H9 (cell line): ENCODE measurements at places on chromosomes 13 and 19. TPM values are rescaled to one million over a fixed set of nuclear protein-coding genes. Genes with fewer than 3 reads are reported as not detected.

DNA sequence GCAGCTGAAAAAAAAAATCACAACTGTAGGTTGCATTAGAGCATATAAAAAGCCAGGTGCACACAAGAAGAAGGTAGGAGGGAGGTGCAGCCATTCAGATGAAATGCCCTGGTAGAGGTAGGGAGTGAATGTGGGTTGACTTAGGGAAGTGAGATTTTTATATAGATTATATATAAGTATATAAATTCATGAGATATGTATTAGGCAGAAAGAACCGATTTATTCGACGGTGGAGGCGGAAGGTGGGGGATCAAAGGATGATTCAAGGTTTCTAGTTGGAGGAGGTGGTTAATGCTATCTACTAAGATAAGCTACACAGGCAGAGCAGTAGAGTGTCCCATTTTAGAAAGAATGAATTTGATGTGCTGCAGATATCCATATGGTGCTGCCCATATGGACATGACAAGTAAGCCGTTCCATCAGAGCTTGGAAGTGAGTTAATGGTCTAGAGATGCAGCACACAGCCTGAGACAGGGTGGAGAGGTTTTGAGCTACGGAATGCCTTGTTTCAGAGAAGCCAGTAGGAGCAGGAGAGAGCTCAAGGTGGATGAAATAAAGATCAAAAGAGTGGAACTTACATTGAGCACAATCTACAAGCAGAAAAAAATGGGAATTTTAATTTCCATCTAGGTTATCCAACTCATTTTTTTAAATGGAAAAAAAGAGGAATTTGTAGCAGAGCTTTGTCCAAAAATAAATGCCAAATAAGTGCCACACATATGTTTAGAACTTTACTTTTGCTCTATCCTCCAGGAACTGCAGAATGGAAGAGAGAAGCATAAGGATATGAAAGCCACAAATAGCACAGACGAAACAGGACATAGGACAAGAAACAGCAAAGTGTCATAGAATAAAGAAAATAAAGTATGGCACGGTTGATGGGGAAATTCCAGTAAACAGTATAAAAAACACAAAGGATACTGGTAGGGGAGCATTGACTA, 177.3 kb downstream of the PCDH9 start:
- DNase-seq = no peak

DNA sequence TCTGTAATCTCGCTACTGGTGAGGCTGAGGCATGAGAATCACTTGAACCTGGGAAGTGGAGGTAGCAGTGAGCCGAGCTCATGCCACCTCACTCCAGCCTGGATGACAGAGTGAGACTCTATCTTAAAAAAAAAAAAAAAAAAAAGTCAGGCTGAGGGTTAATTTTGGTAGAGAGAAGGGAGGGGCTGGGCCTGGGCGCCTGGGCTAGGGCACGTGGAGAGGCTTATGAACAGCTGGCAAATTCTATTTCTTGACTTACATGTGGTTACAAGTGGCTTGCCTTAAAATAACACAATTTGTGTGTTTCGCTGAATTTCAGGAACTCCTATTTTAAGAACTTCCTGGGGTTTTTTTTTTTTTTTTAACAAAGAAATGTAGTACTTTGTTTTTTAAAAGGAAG, 47.6 kb upstream of the MAP3K10 start:
- no peak for DNase-seq

GRCh38 chr13:41501281-41501680, 43.9 kb downstream of the RGCC start:
- no peak for DNase-seq

GRCh38 chr19:53792721-53793433, 31.2 kb downstream of the NLRP12 start:
- peak; percentile 96 for DNase-seq

DNA sequence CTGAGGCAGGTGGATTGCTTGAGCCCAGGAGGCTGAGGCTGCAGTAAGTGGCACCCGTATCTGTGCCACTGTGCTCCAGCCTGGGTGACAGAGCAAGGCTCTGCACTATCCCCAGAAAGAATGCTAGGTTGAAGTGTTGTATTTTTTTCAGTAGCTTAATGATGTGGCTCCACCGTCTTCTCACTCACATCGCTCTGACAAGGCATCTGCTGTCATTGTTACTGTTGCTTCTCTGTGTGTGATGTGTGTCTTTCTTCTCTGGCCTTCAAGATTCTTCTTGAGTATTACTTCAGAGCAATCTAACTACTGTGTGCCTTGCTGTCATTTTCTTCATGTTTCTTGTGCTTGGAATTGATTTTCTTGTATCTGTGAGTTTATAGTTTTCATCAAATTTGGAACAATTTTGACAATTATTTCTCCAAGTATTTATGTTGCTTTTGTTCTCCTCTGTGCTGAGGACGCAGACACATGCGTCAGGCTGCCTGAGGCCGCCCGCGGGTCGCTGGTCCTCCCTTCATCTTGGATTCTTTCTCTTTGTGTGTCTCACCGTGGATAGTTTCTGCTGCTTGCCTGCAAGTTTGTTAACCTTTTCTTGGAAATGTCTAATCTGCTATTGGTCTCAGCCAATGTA, 10.8 kb downstream of the ADPRHL1 start:
- DNase-seq = no peak

- no peak for DNase-seq
These were observed 135.9 kb downstream of the URI1 start for GRCh38 chr19:30077851-30078355.

- DNase-seq = no peak
These were observed 69.2 kb downstream of the NALCN start for GRCh38 chr13:101346942-101347728.

DNA sequence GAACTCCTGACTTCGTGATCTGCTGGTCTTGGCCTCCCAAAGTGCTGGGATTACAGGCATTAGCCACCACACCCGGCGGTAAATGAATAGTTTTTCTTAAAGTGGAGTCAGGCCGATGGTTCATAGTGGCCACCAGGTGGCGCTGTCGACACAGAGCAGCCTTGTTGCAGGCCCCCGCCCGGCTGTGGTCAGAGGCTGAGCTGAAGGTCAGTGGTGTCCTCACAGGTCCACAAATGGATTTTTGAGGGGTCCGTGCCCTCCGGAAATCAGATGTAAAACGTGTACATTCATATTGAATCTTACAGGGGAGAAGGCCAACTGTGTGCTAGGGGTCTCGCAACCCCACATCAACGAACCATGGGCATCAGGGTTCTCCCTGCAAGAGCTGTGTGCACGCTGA, 13.4 kb upstream of the WDR18 start:
- no peak for DNase-seq

DNA sequence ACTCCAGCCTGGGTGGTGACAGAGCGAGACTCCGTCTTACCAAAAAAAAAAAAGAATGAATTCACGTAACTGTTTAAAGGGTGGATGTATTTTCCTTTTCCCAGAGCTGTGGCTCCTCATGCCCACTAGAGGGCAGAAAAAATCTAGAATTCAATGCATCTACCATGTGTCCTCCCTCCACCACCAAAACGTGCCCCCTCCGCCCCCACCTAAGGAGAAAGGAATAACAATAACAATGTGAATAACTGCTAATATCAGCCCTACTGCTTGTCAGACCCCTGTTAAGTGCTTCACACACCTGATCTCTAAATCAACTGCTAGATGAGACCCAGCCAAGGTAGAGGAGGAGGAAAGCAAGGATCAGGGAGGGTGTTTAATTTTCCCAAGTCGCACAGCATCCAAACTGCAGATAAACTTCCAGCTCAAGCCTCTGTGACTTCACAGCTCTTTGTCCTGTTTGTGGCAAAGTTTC, 20.2 kb upstream of the PNMA8B start:
- peak; percentile 35 for DNase-seq

GRCh38 chr13:105918842-105919741, 616.4 kb downstream of the EFNB2 start:
- peak; percentile 51 for DNase-seq

The CBLC gene
- 14.2 and 15.9 TPM in 2 replicates for total RNA-seq

DNA sequence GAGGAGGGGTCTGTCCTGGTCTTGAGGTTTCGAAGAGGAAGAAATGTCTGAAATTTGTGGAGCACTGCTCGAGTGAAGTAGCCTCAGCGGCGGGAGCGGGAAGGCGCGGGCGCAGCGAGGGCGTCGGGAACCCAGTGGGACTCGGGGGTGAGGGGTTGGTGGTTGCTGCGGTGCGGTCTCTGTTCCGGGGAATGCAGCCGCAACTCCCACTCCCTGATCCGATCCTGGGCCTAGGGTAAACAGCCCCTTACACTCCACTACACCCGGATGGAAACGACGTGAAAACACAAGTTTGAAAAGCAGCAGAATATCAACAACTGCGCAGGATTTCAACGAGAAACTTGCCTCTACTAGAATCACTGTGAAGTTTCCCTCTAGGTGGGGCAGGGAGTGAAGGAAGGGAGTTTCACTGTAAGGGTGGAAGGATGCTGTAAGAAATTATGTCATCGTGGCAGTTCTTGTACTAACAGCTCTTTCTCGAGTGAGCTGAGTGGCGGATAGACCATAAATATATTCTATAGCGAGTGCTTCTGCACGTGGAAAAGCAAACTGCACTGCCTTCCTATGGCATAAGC, 2.0 kb upstream of the KLF12 start:
- no peak for DNase-seq
